ENCODE measurements at places on chromosomes 6 and 20.

DNA sequence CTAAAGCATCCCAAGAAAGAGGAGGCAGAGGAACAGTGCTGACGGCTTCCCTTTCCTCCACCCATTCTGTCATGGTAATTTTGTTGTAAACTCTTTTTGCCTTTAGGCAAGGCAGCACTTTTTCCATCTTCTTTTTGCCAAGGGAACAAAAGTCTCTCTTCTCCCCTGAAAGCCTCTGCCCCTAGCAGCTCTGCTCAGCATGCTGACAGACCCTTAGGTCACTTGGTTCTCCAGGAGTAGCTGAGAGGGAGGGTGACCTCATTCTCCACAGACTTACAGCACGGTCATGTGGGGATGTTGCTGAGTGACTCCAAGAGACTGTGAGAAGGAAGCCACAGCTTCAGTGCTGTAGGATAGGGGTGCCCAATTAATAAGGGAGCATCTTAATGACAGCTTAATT lies 81.1 kb upstream of the RALGAPA2 start:
- no peak for DNase-seq

GRCh38 chr20:37516811-37517750 lies 4.0 kb upstream of the NNAT start:
- no peak for DNase-seq

DNA sequence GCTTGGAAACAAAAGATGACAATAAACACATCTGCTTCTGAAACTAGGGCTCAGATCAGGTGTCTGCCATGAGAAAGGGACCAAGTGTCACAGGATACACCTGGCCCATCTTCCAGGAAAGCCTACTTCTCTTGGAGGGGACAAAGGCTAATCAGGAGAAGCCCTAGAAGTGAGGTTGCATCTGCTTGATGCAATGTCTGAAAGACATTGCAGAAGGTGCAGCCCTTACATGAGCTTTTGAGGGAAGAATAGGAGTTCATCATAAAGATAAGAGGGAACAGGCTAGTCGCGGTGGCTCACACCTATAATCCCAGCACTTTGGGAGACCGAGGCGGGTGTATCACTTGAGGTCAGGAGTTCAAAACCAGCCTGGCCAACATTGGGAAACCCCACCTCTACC lies 2.5 kb upstream of the BTN1A1 start:
- no peak for DNase-seq

DNA sequence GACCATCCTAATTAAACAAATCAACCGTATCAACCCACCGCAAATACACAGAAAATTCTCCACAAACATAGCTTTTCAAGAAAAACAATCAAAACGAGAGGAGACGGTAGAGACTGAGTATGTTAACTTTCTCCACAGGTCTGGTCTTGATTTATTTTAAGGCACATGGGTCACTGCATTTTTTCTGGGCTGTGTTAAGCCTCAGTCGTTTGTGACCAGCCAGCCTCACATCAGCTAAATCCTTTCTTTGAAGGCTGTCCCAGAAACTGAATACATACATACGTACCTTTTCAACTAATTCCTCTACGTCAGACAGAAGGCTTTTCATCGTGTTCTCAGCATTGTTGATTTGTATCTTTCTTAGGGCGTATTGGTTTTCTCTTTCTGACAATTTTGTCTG lies 69.4 kb downstream of the LAMA4 start:
- no peak for DNase-seq

GRCh38 chr6:46128476-46128875 lies 1.3 kb upstream of the ENPP4 start:
- DNase-seq, result no peak

Data from NCI-H2227 treated with DMSO at 0.1 percent for 48 hours (cell line).